NCI-H446 treated with DMSO at 0.1 percent for 48 hours (cell line): ENCODE measurements at places on chromosomes 2 and 18.

GRCh38 chr18:54076166-54076565 is 148.3 kb downstream of the MBD2 start:
- DNase-seq, result no peak

DNA sequence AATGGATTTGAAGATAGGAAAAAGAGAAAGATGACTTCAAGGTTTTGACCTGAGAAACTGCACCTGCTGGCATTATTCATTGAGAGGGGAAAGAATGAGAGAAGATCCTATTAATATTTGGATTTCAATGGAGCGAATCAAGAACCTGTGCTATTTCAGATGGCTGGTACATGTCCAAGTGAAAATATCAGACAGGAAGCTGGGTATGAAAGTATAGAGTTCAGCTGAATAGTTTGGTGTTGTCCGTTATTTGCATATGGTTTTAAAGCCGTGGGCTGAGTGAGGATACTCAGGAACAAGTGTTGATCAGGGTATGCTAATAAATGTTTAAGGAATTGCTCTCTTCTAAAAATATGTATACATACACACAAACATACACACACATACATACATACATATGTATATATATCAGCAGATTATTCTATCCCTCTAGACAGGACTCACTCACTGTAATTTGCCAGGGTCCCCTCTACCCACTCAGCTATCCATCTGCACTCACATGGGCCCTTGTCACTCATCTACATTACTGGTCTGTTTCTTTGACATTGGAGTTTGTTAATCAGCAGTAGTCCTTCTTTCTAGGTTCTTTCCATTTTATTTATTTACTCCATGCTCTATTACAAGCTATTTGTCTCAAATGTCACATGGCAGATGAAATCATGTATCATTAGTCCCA is 33.9 kb upstream of the IKZF2 start:
- no peak for DNase-seq

- DNase-seq, result no peak
Observed at GRCh38 chr2:150215041-150215440, 272.4 kb downstream of the RND3 start.

DNA sequence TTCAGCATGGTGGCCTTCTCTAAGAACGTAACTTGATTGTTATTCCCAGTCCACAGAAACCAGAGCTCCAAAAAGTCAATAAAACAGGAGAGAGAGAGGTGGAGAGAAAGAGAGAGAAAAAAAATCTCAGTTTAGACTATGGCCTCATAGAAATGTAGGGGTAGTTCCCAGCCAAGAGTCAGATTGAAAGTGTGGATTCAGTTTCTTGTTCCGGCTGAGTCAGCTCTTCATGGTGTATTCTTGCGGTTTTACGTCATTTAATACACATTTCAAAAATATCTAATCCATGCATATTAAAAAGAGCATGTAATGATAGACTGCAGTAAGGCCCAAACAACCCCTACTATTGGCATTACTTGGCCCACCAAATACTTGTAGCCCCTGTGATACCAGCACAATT is 303.9 kb downstream of the ETAA1 start:
- DNase-seq, result no peak

DNA sequence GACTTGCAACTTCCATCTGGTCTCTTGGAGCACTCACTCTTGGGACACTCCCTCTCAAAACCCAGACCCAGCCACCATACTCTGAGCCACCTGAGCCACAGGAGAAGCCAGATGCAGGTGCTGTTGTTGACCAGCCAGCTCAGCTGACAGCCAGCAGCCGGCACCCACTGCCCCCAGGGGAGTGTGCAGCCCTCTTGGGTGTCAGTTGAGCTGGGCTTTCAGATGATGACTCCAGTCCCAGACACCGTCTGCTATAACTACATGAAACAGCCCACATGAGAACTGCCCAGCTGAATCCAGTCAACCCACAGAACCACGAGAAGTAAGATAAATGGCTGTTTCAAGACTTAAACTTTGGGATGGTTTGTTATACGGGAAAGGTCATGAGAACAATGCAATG is 10.7 kb upstream of the IGFBP2 start:
- DNase-seq, result no peak

- no peak for DNase-seq
Observed at GRCh38 chr18:38009320-38009719, 443.7 kb upstream of the CELF4 start.

DNA sequence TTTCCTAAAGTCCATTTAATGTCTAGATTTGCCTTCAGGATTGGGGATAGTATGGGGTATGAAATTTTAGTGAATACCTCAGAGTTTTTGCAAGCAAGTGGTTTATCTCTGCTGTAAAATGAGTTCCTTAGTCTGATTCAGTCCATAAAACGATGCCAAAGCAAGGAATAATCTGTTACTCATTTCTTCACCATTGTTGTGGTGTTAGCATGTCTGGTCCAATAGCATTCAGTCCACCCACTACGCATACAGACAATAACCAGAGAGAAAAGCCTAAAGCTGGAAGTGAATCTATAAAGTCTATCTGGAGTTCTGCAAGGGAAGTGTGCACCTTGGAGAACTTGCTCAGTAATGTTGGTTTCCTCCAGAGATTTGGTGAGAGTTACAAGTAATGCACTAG is 12.9 kb upstream of the DPP4 start:
- DNase-seq, result no peak

GRCh38 chr2:39667886-39668276 is 2.2 kb downstream of the TMEM178A start:
- DNase-seq, result no peak

- DNase-seq, result peak; percentile 47
Observed at GRCh38 chr18:58175786-58176176, 131.8 kb downstream of the NEDD4L start.

DNA sequence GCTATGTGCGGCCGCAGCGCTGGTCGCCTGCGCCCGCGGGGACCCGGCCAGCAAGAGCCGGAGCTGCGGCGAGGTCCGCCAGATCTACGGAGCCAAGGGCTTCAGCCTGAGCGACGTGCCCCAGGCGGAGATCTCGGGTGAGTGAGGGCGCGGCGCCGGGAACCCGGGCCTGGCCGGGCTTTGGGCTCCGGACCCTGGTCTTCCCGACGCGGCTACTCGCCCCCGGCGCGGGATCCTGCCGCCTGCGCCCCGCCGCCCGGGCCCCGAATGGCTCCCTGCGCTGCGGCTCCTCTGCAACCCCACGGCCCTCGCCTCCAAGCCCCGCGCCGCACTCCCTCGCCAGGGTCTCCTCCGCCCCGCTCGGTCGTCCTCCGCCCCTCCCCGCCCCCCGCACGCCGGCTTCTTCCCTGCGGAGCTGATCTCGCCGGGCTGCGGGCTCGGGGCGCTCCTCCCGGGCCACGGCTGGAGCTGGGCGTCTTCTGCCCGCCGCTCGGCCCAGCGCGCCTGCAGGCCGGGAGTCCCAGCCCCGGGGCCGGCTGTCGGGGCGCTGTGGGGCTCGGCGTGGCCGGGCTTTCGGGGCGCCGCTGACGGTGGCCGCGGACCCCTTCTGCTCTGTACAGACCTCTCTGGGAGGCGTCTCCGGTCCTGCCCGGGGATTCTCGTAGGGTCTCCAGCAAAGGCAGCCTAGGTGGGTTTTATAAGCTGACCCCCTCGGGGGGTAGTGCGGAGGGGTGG is 652 bp downstream of the GPC1 start:
- no peak for DNase-seq

DNA sequence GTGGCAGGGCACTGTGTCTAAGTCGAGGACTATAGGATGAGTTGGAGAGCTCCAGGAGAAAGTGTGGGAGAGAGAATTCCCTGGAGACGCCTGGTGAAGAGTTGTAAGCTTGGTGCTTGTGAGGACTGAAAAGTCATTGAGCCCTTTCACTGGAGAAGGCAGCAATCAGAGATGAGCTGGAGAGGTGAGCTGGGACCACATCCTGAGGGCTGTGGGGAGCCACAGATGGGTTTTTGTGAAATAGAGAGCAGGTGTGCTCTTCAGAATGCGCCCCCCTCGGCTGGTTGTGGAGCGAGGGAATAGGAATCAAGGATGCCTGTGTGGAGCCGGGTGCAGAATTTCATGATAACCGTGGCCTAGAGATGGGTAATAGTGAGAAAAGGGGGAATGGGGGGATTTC is 224.3 kb downstream of the KLHL29 start:
- DNase-seq, result no peak

DNA sequence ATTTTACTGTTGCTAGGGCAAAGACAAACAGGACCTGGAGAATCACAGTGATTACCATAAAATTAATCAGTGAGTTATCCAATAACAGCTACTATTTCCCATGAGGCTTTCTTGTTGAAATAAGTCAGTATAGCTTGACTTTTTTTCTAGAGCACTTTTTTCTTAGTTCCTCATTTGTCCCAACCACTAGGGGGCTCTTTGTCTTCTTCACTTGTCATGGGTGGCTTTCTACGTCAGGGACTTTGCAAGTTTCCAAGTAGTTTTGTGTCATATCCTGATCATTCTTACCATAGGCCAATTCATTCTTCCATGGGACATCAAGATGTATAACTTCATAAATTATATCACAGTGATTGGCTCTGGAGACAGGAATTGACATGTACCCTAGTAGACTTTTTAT is 1019.6 kb upstream of the PIK3C3 start:
- no peak for DNase-seq

GRCh38 chr2:47403609-47404193 is 745 bp downstream of the MSH2 start:
- DNase-seq, result no peak

DNA sequence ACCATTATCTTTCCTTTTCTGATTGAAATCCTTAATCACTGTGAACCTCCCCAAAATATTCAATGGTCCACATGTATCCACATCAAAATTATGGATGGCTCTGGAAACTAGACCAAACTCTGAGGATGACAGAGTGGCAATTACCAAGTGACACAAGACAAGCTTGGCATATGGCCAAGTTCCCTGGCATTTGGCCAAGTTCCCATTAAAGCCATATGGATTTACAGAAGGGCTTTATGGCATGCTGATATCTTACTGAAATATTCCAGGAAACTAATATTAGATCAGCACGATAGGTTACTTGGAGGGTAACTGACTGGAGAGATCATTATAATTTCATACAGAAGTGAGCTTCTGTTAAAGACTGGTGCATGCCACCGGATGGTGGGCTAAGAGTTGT is 21.9 kb upstream of the CERS6 start:
- DNase-seq, result peak; percentile 58

DNA sequence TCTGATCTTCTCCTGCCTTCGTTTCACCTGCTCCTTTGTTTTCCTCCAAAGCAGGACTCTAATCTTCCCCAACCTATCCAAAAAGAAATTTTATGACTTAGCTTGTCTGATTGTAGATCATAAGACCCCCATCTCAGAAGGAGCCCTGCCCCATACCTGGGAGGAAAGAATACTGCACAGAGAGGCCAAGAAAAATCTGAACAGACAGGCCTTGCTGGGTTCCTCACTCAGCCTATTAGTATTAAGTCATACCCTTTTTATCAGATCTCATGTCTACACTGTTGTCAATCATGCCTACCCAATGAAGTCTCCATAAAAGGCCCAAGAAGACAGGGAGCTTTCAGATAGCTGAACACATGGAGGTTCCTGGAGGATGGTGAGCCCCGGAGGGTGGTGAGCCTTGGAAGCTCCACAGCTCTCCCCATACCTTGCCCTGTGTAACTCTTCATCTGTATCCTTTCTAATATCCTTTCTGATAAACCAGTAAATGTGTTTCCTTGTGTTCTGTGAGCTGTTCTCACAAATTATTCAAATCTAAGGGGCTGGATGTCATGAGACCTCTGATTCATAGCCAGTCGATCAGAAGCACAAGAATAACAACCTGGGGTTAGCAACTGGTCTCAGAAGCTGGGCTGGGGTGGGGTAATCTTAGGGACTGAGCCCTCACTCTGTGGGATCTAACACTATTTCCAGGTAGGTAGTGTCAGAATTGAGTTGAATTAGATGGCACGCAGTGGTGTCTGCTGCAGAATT is 108.8 kb downstream of the SPOPL start:
- DNase-seq, result no peak

- DNase-seq, result no peak
Observed at GRCh38 chr2:226773291-226773690, 26.3 kb downstream of the IRS1 start.

- no peak for DNase-seq
Observed at GRCh38 chr18:30404422-30404821, 638.1 kb downstream of the DSC3 start.

GRCh38 chr18:80163183-80163582 is 54.1 kb downstream of the ADNP2 start:
- no peak for DNase-seq

GRCh38 chr2:64485331-64485730 is 31.4 kb downstream of the LGALSL start:
- DNase-seq, result no peak

GRCh38 chr18:27064673-27065072 is 120.4 kb downstream of the CHST9 start:
- DNase-seq, result no peak

DNA sequence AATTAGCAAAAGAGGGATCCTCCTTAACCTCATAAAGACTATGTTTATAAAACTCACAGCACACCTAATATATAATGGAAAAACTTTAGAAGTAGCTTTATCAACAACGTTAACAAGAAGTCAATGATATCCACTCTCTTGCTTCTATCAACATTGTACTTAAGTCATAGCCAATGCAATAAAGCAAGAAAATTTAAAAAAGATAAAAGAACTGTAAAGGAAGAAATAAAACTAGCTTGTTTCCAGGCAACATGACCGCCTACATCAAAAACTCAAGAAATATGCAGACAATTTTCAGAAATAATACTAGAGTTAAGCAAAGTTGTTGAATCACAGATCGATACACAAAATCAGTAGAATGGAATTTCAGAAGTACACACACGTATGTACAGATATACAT is 375.5 kb upstream of the SPRED2 start:
- DNase-seq, result no peak

DNA sequence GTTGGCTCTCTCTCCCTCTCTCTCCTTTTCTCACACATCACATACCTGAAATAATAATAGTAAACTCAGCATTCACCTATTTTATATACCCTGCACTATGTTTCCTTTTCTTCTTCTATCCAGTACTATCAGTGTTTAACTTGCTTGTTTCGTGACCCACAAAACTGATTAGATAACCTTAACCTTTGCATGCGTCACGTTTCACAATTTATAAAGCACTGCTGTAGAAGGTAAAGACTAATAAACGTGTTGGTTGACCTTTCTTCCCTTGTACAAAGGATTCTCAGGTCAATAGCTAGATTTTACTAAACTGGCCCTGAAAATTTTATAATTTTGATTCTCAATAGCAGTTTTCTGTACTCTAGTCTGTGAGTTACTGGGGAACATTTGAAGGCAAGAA is 791.7 kb downstream of the DPP10 start:
- DNase-seq, result no peak

GRCh38 chr2:167287212-167287611 is 398.9 kb downstream of the XIRP2 start:
- DNase-seq, result no peak
